AG08396 (cell line): ENCODE measurements at places on chromosomes 1 and 21.

DNA sequence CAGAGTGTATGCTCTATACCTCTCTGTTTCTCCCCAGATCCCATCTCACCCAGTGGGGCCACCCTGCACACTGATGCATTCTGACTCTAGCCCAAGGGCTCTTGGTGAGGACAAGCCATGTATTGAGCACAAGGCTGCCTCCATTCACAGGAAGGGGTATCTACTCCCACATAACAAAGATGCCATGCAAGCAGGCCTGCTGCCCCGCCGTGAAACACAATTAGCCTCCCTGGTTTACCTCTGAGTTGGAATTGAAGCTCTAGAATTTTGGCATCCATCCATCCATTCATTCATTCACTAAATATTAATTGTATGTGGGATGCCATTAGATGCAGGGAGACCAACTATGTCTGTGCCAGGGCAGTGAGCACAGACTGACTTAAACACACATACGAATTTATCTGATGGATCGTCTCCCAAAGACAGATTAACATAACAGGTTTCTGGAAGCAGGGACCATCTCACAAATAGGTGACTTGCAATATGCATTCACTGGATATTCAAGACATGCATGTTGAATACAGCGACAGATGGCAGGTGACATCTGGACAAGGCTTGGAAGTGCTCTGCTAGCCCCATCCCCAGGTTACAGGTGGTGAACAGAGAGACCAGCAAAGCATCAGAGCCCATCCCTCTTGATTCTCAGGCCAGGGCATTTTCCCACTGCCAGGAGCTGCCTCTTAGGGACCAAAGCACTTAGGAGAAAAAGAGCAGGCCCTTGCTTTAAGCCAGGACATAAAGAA, 34.3 kb downstream of the TRABD2B start:
- DNase-seq = no peak

DNA sequence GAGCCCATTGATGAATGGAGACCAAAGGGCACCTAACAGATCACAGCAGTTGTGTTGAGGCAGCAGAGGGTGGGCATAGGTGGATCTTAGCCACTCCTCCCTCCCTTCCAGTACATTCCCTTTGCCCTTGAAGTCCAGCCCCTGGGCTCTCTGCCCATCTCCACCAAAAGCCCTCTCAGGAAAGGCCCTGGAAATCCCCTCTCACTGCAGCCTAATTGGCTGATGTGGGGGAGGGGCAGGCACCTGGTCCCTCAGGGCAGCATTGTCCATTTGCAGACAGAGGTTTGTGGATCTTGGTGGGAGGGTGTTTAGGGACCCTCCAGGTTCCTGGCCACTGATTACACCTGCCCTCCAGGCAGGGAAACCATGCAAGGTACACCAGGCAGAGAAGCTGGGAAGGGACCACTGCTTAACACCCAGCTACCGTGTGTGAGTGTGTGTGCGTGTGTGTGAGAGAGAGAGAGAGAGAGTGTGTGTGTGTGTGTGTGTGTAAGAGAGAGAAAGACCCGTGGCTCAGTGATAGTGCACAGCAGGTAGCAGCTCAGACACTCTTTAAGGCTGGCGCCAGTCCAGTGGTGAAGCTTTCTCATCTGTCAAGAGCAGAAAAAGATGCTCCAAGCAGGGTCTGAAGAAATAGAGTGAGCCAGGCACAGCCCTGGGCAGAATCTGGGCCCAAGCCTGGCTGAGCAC, 71.1 kb downstream of the MATN1 start:
- no peak for DNase-seq

- no peak for DNase-seq
Measured at GRCh38 chr1:110515891-110516290, 3.1 kb downstream of the KCNA10 start.

GRCh38 chr1:66696771-66697170, 55.5 kb upstream of the DYNLT5 start:
- DNase-seq = no peak

GRCh38 chr21:44571296-44571695, 2.2 kb upstream of the KRTAP10-4 start:
- DNase-seq = no peak

DNA sequence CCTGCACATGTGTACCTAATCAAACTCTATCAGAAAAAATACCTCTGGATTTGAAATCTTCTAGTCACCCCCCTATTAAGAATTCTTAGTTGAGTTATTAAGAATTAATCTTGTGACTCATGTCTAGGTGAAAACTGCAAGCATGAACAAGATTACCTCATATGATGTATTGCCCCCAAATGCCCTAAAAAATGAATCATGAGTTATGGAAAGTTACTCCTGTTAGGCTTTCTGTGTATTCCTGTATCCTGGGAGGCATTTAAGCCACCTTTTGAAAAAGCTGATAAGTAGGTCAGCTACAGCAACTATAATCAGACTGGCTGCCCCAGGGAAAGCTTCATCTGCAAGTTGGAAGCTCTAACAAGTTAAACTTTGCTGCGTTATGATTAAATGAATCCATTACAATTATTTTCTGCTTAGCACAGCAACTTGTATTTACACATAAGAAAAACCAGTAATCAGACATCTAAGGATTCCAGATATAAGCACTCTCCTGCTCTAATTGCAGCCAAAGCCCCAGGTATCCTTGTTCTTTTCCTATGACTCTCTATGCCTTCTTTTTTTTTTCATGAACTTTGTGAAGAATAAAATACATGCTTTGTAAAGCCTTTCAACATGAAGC, 147.7 kb downstream of the NTPCR start:
- DNase-seq = no peak

GRCh38 chr1:174367892-174368291, 79.9 kb upstream of the GPR52 start:
- no peak for DNase-seq

- no peak for DNase-seq
Measured at GRCh38 chr1:230568676-230569075, 73.6 kb upstream of the COG2 start.

DNA sequence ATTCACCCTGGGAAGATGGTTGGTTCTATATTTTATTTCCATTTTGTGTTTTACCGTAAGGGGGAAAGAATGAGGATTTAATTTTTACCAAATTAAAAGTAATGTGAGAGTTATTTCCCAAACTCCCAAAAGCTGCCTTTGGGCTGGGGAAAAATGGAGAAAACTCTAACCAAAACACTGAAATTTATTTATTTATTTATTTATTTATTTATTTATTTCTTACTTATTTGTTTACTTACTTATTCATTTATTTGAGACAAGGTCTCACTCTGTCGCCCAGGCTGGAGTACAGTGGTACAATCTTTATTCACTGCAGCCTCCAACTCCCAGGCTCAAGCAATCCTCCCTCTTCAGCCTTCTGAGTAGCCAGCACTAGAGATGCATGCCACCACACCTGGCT, 38.0 kb upstream of the ZBTB18 start:
- DNase-seq = no peak

GRCh38 chr21:21233051-21233450, 234.8 kb downstream of the NCAM2 start:
- no peak for DNase-seq

- DNase-seq = peak; percentile 69
Measured at GRCh38 chr1:183956559-183957188, 80.9 kb downstream of the COLGALT2 start.

DNA sequence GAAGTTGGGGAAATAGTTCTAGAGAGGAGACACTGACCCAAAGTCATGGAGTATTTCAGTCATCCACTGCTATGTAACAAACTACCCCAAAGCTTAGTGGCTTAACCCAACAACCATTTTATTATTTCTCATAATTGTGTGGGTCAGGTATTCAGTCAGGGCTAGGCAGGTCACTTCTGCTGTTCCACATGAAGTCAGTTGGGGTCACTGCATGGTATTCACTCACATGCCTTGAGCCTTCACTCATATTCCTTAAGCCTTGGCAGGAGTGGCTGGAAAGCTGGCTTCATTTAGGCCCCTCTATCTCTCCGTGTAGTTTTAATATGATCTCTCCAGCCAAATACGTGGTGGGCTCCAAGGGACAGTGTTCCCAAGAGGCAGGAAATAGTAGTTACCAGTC, 17.5 kb upstream of the RNF11 start:
- DNase-seq = no peak

- no peak for DNase-seq
Measured at GRCh38 chr1:87167848-87168525, 160.7 kb upstream of the LMO4 start.

DNA sequence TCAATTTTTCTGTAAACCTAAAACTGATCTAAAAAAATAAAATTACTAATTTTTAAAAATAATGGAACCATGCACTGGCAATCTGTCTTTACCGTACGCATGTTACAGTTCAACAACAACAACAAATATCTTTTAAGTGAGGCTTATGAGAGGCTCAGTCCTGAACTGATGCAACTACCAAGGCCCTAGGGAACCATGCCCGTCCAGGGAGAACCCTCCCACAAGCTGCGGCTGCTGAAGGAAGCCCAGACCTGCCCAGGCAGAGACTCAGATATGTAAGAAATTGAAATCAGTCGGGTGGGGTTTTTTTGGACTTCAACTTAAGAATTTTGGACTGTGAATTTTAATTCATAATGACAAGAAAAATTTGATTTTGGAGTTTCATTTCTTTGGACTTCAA, 91.1 kb downstream of the NPHP4 start:
- no peak for DNase-seq

GRCh38 chr1:14614341-14614740, 15.9 kb downstream of the KAZN start:
- DNase-seq = no peak

GRCh38 chr1:107525145-107525544, 384.3 kb downstream of the NTNG1 start:
- DNase-seq = no peak

GRCh38 chr1:17579951-17580939, 40.7 kb downstream of the ARHGEF10L start:
- DNase-seq = no peak

DNA sequence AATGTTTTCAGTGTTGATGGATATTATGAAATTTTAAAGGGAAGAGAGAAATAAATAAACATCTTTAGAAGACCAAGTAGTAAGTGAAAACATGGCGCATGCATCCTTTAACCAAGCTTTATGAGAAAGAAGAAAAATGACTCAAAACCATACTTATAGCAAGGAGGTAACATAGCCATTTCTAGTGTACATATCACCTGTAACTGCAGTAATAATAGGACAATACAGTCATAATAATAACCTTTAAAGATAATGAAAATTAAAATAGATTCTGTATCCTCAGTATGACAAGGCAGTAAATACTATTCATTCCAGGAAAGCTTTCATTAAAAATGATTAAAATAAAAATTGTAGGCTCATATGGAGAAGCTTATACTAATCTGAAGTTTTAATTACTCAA, 141.2 kb downstream of the COL24A1 start:
- DNase-seq = no peak

- DNase-seq = no peak
Measured at GRCh38 chr1:22941257-22941656, 31.4 kb downstream of the LACTBL1 start.

- DNase-seq = no peak
Measured at GRCh38 chr1:223425550-223425949, 32.3 kb downstream of the CCDC185 start.

- no peak for DNase-seq
Measured at GRCh38 chr1:16983649-16984048, 3.2 kb upstream of the MFAP2 start.

- DNase-seq = no peak
Measured at GRCh38 chr1:222275001-222275728, 272.7 kb downstream of the HHIPL2 start.

- no peak for DNase-seq
Measured at GRCh38 chr21:36076878-36077655, 7.2 kb downstream of the CBR1 start.

- peak; percentile 45 for DNase-seq
Measured at GRCh38 chr1:20449735-20450311, 36.2 kb downstream of the CAMK2N1 start.

GRCh38 chr1:154260127-154260526, 12.3 kb upstream of the HAX1 start:
- DNase-seq = no peak

GRCh38 chr1:227789084-227790033, 26.1 kb upstream of the PRSS38 start:
- DNase-seq = peak; percentile 38

- DNase-seq = no peak
Measured at GRCh38 chr1:9751971-9752370, 71.8 kb downstream of the CLSTN1 start.

DNA sequence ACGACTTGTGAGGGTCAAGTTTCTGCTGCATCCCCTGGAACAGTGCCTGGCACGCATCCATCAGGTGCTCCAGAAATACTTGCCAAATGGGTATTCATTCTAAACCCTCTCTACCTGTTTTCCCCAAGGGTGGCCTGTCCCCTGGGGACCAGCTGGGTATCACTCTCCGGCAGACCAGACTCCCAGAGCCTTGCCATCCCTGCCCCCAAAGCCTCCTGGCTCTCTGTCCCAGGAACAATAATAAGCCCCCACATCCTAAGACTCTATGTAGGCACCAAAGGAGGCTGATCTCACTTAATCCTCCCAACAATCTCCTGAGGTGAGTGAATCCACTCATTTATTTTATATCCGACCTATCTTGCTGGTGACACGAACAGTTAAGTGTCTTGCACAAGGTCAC, 96.7 kb downstream of the MRPL37 start:
- no peak for DNase-seq

GRCh38 chr1:193890935-193891334, 704.5 kb upstream of the B3GALT2 start:
- no peak for DNase-seq

DNA sequence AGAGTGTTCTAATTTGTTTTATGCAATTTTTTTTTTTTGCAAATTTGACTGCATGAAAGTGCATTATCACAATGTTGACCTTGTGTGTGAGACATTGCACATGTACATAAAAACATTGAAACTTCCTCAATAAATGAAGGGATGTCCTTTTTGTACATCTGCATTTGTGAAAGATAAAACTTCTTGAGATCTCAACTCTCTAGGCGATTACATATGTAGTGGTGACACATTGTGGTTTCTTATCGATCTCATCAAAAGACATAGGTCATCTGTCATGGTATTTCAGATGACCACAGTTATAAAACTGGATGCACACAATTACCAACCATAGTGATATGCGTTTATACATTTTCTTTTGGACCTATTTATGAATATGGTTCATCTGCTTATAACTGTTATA, 35.6 kb upstream of the C21orf91 start:
- DNase-seq = no peak
